ENCODE measurements at places on chromosomes 7 and 10.

DNA sequence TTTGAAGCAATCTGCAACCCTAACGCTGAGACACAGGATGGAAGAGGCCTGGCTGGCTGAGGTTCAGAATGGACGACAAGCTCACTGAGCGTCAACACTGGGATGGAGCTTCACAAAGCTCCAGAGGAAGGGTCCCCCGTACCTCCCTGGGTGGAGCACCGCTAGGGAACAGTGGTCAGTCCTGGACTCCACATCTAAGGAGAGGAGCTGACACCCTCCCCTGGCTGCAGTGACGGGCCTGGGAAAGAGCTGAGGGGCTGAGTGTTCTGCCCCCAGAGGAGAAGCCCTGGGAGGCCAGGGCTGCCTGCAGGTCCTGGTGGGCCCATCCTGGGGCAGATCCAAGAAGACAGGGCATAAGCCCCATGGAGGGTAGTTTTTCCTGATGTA, 146.2 kb downstream of the ARHGAP22 start:
- H3K27me3 ChIP-seq = no peaks in the 10 kb centered on the region
- H3K4me3 ChIP-seq = no peak overlapping the region
- no peaks in the 10 kb centered on the region for H3K36me3 ChIP-seq

DNA sequence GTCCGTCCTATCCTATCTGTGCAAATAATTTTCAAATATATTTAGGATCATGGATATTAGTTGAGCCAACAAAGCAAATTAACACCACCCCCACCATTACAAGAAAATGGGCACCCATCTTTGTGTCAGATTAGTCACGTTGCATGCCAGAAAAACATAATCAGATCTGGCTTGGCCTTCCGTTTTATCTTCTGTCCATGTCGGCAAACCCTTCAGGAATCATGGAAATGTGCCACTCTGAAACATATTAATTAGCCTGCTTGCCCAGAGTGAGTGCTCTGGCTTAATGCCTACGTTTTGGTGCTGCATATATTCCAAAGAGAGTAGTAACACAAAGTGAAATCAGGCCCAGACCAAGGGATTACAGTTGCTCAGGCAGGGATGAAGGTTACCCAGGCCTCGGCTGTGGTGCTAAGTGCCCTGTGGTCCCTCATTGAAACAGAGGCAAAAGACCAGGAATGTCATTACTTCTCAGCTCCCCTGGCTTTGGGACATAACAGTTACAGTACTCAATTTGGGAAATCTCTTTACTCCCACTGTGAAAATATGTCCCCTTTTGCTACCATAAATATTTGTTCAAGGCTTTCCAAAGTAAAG, 154.0 kb upstream of the LSM8 start:
- H3K36me3 ChIP-seq = no peaks in the 10 kb centered on the region
- no peak overlapping the region for H3K27ac ChIP-seq
- no peaks in the 10 kb centered on the region for H3K4me1 ChIP-seq

DNA sequence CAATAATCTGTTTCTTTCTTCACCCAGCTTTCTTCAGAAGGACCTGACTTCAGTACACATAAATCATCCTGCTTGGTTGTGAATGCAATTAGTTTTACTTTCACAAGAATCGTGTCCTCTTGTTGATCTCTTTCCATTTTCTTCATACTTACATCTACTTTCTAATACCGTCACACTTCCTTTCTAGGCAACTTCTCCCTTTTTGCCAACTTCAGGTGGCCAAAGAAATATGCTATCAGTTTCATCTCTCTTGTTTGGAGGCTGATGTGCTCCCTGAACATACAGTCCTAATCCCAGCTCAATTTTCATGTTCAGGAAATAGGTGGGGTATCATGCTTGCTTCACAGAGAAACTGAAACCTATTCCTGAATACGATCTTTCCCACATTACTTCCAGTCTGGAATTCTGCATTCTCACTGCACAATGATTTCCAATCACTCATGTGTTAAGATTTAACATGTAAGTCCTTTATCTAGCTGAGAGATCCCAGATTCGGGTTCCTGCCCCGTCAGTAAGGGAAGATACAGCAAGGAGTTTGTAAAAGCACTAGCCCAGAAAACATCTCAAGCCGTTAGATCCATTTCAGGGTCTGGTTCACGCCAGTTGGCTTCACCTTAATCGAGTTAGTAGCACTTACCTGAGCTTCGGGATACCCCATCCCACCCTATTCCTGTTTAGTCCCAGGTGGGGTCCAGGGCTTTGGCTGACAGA, 994 bp downstream of the SLC25A28 start:
- H3K4me3 ChIP-seq = peak overlapping the region; percentile 61
- H3K27me3 ChIP-seq = no peaks in the 10 kb centered on the region
- peak overlapping the region; percentile 80 for H3K27ac ChIP-seq
- no peak for DNase-seq
- H3K4me1 ChIP-seq = peaks cover 2% of the 10 kb centered on the region
- H3K36me3 ChIP-seq = no peaks in the 10 kb centered on the region

GRCh38 chr10:31912289-31912688, 16.3 kb downstream of the ARHGAP12 start:
- DNase-seq = no peak
- peaks cover 4% of the 10 kb centered on the region for H3K4me1 ChIP-seq
- no peaks in the 10 kb centered on the region for H3K27me3 ChIP-seq
- H3K27ac ChIP-seq = peak overlapping the region; percentile 15

- H3K4me1 ChIP-seq = peaks cover 2% of the 10 kb centered on the region
- no peak overlapping the region for H3K4me3 ChIP-seq
- H3K27me3 ChIP-seq = no peaks in the 10 kb centered on the region
- H3K36me3 ChIP-seq = no peaks in the 10 kb centered on the region
- no peak for DNase-seq
These were observed 495.2 kb downstream of the PLXNA4 start for GRCh38 chr7:132080967-132081668.

DNA sequence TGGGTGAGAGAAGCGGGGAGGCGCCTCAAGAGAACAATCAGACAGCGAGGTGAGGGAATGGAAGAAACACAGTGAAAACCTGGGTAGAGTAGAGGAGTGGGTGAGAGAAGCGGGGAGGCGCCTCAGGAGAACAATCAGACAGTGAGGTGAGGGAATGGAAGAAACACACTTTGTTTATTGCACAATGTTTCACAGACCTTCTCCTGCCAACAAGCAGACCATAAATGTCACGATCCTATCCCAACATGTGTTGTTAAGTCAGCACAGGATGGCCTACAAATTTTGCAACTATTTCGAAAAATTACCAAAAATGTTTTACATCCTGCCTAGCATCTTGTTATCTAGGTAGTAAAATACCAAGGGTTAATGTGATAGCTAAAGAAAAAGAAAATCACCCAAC, 115.3 kb downstream of the JAZF1 start:
- no peak overlapping the region for H3K4me3 ChIP-seq
- peaks cover 2% of the 10 kb centered on the region for H3K4me1 ChIP-seq
- no peak overlapping the region for H3K27ac ChIP-seq
- DNase-seq = no peak

DNA sequence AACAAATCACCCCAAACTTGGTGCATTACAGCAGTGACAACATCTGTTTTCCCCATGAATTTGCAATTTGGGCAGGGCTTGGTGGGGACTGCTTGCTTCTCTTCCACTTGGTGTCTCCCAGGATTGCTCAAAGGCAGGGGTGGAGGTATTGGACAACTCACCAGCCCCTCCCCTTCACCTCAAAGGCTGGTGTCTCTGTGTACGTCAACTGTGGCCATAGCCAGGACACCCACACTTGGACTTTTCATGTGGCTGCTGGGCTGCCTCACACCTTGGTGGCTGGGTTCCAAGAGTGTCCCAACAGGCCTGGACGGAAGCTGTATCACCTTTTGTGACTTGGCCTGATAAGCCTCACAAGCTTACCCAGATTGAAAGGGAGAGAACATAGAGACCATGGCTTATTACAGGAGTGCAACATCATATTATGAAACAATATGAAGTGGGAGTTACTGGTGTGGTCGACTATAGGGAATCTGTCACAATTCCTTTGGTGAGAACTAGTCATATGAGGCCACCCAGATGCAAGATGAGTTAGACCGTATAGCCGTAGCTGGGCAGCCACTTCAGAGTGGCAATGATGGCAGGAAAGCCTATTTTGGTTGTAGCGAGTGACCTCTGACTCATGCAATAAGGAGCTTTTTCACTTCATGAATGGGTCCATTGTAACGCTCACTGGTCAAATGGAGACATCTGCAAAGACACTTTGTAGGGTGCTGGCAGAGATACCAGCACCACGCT, 187.6 kb upstream of the ITGB1 start:
- DNase-seq = no peak
- H3K27me3 ChIP-seq = no peaks in the 10 kb centered on the region
- no peak overlapping the region for H3K4me3 ChIP-seq
- H3K36me3 ChIP-seq = no peaks in the 10 kb centered on the region
- no peak overlapping the region for H3K27ac ChIP-seq
- H3K4me1 ChIP-seq = no peaks in the 10 kb centered on the region

DNA sequence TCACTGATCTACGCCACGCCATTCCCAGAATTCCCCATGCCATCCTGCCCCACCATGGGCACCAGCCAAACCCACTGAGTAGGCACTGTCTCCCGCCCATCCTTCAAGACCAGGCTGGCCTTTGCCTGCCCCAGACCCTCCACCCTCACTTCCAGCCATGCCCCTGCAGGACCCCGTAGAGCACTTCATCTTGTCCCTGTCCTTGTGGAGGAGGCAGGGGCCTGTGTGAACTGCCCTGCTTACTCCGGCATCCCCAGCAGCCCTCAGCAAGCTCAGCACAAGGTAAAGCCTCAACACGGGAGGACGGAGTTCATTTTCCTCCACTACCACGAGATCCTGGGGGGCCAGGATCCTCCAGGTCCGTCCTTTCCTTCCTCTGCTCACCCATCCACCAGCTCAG, 577.7 kb downstream of the PTPRN2 start:
- H3K4me1 ChIP-seq = no peaks in the 10 kb centered on the region
- H3K27ac ChIP-seq = no peak overlapping the region
- H3K36me3 ChIP-seq = no peaks in the 10 kb centered on the region
- no peak overlapping the region for H3K4me3 ChIP-seq
- H3K27me3 ChIP-seq = no peaks in the 10 kb centered on the region

DNA sequence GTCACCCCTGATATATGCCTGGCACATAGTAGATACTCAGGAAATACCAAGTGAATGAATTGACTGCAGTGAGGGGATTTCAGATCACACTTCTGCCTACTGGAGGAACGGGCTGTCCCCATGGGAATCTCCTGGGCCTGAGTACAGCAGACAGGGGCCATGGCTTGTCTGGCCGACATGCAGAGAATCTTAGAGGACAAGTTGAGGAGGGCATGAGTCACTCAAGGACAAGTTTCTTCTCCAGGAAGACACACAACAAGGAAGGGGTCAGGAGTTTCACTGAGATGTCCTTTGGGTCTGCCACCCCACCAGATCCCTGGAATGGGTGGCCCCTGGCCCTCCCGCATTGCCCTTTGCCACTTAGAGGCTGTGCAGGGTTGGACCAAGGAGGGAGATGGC, 20.7 kb downstream of the PLPP4 start:
- H3K36me3 ChIP-seq = no peaks in the 10 kb centered on the region
- no peaks in the 10 kb centered on the region for H3K4me1 ChIP-seq
- DNase-seq = no peak
- H3K27me3 ChIP-seq = no peaks in the 10 kb centered on the region
- no peak overlapping the region for H3K27ac ChIP-seq
- H3K4me3 ChIP-seq = no peak overlapping the region

- no peaks in the 10 kb centered on the region for H3K4me1 ChIP-seq
- H3K36me3 ChIP-seq = no peaks in the 10 kb centered on the region
- H3K4me3 ChIP-seq = no peak overlapping the region
- DNase-seq = no peak
- no peaks in the 10 kb centered on the region for H3K27me3 ChIP-seq
These were observed 29.6 kb upstream of the ATXN7L1 start for GRCh38 chr7:105905910-105906568.

DNA sequence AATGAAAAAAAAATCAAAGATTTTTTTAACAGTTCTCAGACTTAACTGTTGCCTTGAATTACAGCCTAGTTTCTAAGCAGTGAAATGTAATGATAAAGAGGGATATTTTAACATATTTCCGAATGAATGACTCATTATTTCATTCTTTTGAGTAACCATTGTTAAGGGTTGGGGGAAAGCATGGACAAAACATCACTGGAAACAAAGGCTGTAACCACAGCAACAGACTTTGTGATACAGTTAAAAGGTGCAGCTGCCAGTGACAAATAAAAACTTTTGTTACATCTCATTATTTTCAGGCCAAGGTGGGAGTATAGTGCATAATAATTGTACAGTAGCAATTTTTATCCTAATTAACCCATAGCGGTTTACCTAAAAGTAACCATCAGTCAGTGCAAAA, 172.6 kb downstream of the LRRTM3 start:
- H3K27ac ChIP-seq = no peak overlapping the region
- H3K4me1 ChIP-seq = no peaks in the 10 kb centered on the region
- no peak for DNase-seq
- H3K36me3 ChIP-seq = no peaks in the 10 kb centered on the region
- H3K27me3 ChIP-seq = no peaks in the 10 kb centered on the region
- H3K4me3 ChIP-seq = no peak overlapping the region

DNA sequence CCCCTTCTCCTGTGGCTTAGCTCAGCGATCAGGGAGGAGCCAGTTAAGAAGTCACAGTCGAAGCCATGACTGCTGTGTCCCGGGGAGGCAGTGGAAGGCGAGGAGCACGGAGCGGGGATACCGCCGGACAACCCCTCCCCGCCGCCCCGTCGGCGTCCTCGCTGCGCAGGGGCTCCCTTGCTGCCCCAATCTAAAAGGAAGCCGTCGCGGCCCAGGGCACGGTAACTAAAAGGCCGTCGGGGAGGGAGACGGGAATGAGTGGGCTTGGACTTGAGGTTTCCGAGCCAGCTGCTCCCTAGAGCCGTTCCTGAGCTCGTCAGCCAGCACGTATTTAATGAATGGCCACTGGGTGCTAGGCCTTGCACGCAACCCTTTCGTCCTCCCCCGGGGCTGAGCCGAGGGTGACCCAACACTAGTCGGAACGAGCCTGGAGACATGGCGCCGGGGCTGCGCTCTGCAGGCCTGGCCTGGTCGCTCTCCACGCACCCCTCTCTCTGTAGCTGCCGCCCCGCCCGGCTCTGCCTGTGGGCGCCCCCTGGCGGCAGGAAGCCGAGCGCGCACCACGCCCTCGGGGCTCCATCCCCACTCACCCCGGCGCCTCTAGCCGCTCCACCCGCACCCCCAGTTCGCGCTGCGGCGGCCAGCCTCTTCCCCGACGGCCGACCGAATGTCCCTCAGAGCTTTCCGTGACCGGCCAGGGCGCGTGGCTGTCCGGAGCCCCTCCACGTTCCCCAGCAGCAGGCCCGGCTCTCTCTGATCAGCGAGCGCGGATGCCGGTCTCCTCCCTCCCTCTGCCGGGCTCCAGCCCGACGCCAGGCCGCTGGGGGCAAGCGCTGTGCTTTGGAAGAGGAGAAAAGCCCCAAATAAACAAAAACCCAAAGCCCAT, 29.3 kb upstream of the KCNK18 start:
- no peaks in the 10 kb centered on the region for H3K4me1 ChIP-seq
- no peaks in the 10 kb centered on the region for H3K36me3 ChIP-seq
- H3K4me3 ChIP-seq = peak overlapping the region; percentile 39

DNA sequence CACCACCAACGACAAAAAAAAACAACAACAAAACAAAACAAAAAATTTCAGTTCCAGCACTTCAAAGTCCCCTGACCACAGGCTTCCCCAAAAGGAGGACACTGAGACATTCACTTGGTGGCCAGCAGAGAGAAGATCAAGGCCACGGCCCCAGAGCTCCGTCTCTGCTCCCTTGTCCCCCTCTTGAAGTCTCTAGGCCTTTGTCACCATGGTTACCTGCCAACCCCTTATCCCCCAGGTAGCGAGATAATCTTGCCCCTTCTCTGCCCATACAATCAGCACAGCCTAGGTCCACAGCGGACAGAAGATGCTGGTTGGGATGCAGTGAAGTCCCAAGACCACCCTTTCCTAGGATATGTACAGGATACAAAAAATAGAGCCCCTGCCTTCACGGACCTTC, 30.7 kb downstream of the AFAP1L2 start:
- no peaks in the 10 kb centered on the region for H3K36me3 ChIP-seq
- no peaks in the 10 kb centered on the region for H3K4me1 ChIP-seq
- DNase-seq = no peak
- H3K27me3 ChIP-seq = no peaks in the 10 kb centered on the region
- H3K27ac ChIP-seq = no peak overlapping the region
- H3K4me3 ChIP-seq = no peak overlapping the region

All from ascending aorta (tissue), 2 donors.